Neural crest cell (in vitro differentiated cells): ENCODE measurements at places on chromosomes 2 and 18. TPM values are rescaled to one million over a fixed set of nuclear protein-coding genes. Genes with fewer than 3 reads are reported as not detected.
A peak's percentile ranks its signal among the peaks of the same experiment; 100 is the strongest.

DNA sequence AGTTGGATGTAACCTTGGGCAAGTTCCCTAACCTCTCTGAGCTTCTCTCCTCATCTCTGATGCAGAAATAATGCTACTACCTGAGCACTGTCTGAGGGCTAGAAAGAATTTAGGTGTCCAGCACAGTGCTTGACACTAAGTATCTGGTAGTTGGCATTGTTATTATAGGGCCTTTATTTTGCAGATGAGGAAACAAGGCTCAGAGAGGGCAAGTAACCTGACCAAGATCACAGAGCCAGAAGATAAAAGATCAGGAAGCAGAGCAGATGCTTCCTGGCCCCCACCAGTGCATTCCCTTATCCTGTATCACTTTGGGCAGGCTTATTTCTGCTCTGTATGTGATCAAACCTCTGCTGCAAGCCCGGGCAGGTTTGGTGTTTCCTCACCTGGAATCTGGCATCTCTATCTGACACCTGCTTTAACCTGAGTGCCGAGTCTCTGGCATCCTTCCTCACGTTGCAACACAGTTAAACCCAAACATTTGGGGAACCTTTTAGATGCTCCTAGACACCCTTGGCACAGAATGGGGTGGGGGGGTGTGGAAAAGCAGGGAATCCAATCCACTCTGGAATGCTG, 69.9 kb downstream of the PLB1 start:
- no peaks in the 10 kb centered on the region for H3K27me3 ChIP-seq
- no peak for DNase-seq
- peaks cover 12% of the 10 kb centered on the region for H3K4me1 ChIP-seq

DNA sequence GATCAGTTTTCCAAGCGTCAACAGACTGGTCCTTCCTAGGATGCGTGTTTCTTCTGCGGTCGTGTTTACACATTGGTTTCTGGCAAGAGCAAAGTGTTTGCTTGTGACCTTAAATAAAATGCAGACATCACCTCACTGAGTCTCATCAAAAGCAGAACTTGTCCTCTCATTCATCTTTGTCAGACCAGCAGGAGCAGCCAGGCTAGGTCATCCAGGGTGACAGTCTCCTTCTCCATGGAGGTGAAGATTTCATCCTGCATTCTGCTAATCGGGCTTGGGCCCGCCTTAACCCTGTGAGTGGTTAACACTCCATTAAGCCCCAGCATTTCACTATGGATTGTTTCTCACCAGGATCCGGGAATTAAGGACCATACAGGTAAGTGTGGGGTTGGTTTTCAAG, 64.2 kb upstream of the PID1 start:
- no peak overlapping the region for H3K4me3 ChIP-seq
- no peaks in the 10 kb centered on the region for H3K36me3 ChIP-seq
- H3K27me3 ChIP-seq = no peaks in the 10 kb centered on the region
- no peak for DNase-seq
- H3K4me1 ChIP-seq = no peaks in the 10 kb centered on the region
- H3K27ac ChIP-seq = no peak overlapping the region

DNA sequence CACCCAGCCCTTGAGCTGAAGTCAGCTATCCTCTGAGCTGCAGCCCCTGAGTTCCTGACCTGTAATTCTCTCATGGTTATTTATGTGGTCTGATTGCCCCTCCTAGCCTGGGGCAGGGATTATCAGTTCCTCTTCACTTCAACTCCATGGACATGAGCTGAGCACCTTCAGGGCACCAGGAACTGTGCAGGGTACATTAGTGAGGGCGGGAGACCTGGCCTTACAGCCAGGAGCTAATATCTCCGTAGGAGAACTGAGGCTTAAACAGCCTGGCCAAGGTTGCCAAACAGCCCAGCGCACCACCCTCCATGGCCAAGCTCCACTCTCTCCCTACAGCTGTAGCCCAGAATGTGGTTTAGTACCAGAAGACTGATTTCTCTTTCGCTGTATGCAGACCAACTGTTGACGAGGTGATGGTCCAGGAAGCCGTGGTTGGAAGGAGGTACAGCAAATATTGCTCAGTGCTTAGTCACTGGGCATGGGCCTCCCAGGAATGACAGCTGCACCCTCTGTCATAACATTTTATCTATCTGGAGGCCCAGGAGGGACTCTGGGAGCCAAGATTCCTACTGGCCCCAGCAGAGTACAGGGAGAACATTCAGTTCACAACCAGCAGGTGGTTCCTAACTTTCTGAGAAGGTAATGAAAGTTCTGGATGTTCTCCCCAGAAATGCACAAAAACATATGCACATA, 228.7 kb upstream of the SIX2 start:
- no peaks in the 10 kb centered on the region for H3K36me3 ChIP-seq
- no peaks in the 10 kb centered on the region for H3K27me3 ChIP-seq
- H3K4me3 ChIP-seq = no peak overlapping the region

DNA sequence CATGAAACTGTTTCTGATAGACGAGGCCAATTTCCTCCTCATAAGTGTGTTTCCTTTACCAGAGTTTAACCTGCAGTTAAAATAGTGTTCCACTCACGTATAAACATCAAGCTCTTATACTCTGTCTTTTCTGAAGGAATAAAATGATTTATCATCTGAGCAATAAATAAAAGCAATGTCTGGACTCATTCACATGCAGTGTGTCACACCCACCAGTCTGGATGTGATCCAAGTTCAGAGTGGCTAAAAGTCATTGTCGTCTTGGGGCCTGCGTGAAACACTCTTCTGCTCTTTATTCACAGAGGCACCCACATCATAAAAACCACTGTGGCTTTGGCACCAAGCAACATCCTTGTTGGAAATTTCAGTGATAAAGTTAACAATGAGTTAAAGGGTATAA, 19.5 kb upstream of the SLC9A4 start:
- H3K4me3 ChIP-seq = no peak overlapping the region
- no peaks in the 10 kb centered on the region for H3K36me3 ChIP-seq
- H3K4me1 ChIP-seq = no peaks in the 10 kb centered on the region
- no peak overlapping the region for H3K27ac ChIP-seq

The BOLL gene
- not detected in 2 replicates for total RNA-seq

GRCh38 chr2:200136655-200137054, 169.8 kb upstream of the SPATS2L start:
- H3K27ac ChIP-seq = no peak overlapping the region
- DNase-seq = no peak
- peaks cover 4% of the 10 kb centered on the region for H3K36me3 ChIP-seq
- no peaks in the 10 kb centered on the region for H3K27me3 ChIP-seq

GRCh38 chr2:161599842-161600241, 24.4 kb upstream of the SLC4A10 start:
- no peak overlapping the region for H3K27ac ChIP-seq
- peaks cover 57% of the 10 kb centered on the region for H3K27me3 ChIP-seq
- H3K4me1 ChIP-seq = no peaks in the 10 kb centered on the region
- H3K36me3 ChIP-seq = no peaks in the 10 kb centered on the region
- H3K4me3 ChIP-seq = no peak overlapping the region
- no peak for DNase-seq

The DSC1 gene
- not detected in 2 replicates for total RNA-seq

- no peaks in the 10 kb centered on the region for H3K36me3 ChIP-seq
- no peak overlapping the region for H3K4me3 ChIP-seq
- no peaks in the 10 kb centered on the region for H3K27me3 ChIP-seq
- DNase-seq = no peak
- H3K27ac ChIP-seq = no peak overlapping the region
- H3K4me1 ChIP-seq = peaks cover 5% of the 10 kb centered on the region
Observed at GRCh38 chr2:109659396-109660045, 45.4 kb downstream of the SOWAHC start.

DNA sequence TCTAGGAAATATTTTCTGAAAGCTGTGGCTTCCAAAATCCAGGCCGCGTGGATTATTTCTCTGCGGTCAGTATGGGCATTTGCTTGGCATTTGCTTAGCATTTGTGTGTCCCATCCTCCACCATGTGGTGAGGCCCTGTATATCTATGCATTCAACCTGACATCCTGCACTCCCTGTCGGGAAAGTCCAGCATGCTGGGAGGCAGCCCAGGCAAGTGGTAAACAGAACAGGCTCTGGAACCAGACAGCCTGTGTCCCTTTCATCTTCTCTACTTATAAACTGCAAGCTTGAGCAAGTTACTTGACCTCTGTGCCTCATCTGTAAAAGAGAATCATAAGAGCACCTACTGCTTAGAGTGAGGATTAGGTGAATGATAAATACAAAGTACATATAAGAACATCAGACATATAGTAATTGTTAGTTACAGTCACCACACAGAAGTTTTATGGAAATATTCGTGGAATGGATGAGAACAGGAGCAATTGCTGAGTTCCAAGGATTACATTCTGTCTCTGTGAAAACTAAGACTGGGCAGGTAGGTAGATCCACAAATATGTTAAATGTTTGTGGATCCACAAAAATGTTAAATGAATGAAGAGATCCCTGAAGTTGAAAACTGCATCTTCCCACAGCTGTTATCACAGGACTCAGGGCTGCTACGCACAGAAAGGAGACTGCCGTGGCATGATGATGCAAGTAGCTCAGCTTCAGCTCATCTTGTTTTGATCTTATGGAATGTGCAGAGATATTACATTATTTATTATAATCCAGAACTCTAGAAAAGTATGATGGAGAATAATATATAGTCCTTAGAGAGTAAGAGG, 317.0 kb upstream of the MMADHC start:
- no peaks in the 10 kb centered on the region for H3K36me3 ChIP-seq
- peaks cover 10% of the 10 kb centered on the region for H3K4me1 ChIP-seq
- peak overlapping the region; percentile 44 for H3K27ac ChIP-seq
- H3K4me3 ChIP-seq = no peak overlapping the region
- no peaks in the 10 kb centered on the region for H3K27me3 ChIP-seq

GRCh38 chr2:227292314-227292713, 32.7 kb upstream of the MFF start:
- no peak for DNase-seq
- H3K4me1 ChIP-seq = peaks cover 9% of the 10 kb centered on the region
- H3K27ac ChIP-seq = no peak overlapping the region
- H3K36me3 ChIP-seq = no peaks in the 10 kb centered on the region
- H3K4me3 ChIP-seq = no peak overlapping the region
- no peaks in the 10 kb centered on the region for H3K27me3 ChIP-seq
